ENCODE measurements at places on chromosomes 7 and 10.
A peak's percentile ranks its signal among the peaks of the same experiment; 100 is the strongest.

DNA sequence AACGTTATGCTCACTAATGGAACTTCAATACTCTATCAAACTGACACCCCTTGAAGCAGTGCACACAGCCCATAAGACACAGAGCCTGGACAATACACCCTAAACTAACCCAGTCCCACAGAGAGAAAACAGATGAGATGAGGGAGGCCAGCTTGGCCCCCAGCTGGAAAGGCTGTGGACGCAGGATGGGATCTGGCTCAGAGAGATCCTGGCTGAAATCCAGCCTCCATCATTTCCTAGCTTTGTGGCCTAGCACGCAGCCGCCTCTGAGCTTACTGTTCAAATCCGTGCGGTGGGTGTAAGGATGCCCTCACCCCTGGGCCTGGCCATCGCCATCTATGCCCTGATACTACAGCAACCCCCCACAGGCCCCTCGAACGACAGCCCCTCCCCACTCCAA, 32.7 kb downstream of the SNX8 start:
- DNase-seq = peak; percentile 41

- no peak for DNase-seq
Observed at GRCh38 chr7:30260246-30260768, 24.1 kb upstream of the ZNRF2 start.

DNA sequence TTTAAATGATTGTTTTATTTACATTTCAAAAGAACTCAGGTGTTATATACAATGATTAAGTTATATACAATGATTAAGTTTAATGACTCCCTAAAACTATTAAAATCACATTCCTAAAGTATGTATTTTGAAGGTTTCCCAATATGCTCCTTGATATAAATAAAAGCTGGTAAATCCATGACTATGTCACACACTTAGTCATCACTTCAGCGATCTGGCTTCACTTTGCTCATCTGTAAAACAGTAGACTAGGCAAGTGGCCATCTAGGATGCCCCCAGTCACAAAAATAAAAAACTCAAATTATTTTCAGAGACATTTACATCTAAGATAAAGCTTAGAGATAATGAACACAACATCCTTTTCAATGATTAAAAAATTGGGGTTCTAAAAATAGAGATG, 10.8 kb downstream of the ICA1 start:
- no peak for DNase-seq

- DNase-seq = no peak
Observed at GRCh38 chr7:70372768-70373515, 759.0 kb upstream of the GALNT17 start.

DNA sequence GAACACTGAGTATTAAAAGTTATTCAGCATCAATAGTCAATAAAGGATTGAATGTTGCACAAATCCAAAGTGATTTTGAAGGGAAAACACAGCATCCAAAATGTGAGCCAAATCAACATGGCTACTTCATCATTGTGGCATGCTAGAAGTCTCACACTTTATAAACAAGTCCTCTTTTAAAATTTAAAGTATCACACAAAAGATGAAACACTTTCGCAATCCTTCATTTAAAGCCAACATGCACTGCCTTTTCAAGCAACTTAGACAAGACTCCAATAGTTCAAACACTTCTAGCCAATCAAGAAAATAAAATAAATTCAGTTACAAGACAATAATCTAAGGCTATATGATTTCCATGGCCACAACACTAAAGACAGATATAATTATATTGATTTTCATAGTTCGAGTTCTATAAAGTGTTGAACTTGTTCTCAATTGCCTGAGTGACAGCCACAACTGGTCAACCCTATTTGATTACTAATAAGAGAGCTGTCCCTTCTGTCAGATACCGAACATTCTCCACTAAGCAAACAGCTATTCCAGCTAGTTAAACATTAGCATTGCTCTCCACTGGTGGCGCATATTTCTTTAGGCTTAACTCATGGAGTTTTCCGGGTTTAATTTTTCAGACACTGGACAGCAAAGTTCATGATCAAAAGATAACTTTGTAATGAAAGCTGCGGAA, 8.3 kb downstream of the EBF3 start:
- peak; percentile 71 for DNase-seq

DNA sequence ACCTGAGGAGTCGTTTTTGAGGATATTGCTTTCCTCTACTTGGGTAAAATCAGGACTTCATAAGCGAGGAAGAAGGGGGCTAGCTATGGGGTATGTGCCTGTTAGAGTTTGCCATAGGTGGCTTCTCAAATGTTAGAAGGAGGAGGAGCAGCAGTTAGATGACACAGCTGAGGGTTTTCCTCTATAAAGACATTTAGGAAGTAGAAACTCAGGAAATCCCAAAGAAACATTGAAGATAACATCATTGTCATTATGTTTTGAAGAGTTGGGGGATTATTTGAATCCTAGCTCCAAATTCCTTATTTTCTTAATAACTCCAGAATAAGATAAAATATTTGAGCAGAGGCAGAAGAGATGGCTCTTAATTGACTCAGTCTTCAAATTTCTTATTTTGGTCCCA, 58.9 kb upstream of the CC2D2B start:
- no peak for DNase-seq

- DNase-seq = no peak
Observed at GRCh38 chr10:16581202-16581601, 59.5 kb upstream of the C1QL3 start.

GRCh38 chr7:50274361-50274760, 30.2 kb upstream of the IKZF1 start:
- no peak for DNase-seq

DNA sequence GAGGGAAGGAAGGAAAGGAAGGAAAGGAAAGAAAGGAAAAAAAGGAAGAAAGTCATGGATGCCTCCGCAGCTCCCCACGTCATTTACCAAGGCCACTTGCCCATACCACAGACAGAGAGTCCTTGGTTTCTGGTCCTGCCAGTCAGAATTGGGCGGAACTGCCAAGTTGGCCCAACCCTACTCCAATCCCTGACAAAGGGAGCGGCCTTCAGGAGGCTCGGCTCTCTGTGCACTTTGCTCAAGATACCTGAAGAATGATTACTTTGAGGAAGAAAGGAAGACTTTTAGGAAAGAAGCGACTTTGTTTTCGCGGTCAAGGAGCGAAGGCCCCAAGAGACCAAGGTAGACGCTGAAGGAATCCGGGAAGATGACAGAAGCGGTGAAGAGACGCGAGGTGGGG, 49.1 kb upstream of the FXYD4 start:
- no peak for DNase-seq

DNA sequence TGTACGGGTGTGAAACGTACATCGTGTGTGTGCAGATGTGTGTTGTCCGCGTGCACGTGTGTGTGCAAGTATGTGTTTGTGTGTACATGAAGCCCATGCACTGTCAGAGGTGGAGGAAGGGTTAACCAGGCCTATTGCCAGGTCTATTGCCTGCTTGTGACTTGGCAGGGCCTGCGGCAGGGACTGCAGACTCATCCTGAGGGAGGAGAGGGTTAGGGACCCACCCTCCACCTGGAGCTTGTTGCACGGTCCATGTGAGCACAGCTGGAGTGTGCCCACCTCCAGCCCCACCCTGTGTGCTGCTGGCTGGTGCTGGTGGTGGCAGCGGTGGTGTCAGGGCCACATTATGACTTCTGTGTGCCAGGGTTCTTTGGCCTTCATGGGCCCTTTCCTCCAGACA, 7.1 kb upstream of the AQP1 start:
- no peak for DNase-seq

- no peak for DNase-seq
Observed at GRCh38 chr7:42227936-42228591, 8.9 kb downstream of the GLI3 start.

DNA sequence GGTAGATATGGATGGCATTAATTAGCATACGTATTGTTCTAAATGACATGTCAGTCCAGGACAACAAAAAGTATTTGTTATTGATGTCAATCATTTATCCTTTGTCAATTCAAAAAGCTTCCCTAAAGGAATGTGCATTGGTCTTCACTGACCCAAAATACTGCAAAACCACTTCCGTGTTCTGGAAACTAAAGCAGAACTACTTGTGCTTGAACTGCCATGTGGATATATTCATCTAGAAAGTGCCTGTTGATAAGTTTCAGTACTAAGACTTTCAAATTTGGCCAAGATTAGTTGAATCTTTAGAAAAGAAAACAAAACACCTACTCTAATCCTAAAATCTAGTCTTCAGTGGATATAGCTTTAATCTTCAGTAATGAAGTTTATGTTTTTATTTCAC, 242.1 kb upstream of the PPP1R3A start:
- DNase-seq = no peak

DNA sequence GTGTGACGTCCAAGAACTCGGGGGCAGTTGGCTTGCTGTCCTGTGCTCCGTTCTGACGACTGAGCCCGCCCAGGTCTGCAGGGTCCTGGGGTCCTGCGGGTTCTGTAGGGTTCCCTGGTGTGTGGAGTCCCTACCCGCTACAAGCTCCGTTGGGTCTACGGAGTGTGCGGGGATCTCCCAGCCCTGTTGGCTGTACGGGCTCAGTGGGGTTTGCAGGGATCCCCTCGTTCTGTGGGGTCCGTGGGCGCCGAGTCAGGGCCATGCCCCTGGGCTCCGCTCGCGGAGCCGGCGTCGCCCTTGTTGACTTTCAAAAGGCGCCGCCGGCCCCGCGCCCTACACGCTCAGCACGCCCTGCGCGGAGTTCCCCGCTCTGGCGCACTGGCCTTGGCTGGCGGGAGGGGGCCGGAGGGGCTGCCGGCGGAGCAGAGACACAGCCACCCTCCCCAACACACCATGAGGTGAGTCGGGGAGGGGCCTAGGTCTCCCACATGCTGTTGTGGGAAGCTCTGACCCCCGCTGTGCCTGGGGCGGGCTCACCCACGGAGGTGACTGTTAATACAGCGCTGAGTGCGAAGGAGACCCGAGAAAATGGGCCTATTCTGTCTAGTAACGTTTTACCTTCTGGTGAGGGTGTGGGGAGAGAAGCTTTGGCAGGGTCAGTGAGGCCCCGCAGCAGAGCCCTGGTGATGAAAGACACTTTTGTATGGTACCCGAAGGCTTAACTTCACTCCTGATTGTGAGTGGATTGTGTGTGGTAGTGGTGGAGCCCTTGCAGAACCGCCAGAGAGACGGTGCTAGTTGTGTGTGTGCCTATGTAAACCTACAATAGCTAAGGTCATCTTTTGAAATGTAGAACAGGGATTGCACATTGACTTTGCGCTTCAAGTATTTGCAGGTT, 8.1 kb downstream of the TASOR2 start:
- peak; percentile 18 for DNase-seq

DNA sequence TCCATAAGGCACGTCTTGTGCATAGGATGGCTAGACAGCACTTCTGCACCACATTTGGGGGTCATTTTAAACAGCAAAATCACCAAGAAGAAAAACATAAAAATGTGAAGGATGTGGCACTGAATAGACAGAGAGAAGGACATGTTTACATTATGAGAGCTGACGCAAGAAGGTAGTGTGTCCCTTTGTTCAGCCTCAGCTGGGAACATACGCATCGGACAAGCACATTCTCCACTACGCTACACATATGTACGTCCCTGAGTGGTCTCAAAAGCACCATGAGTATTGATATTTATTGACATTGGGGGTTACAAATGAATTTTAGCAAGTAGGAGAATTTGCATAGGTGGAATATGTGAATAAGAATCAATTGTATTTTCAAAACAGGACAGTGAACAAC, 20.2 kb downstream of the DDC start:
- DNase-seq = no peak

- DNase-seq = no peak
Observed at GRCh38 chr7:22672846-22673680, 53.9 kb upstream of the IL6 start.

DNA sequence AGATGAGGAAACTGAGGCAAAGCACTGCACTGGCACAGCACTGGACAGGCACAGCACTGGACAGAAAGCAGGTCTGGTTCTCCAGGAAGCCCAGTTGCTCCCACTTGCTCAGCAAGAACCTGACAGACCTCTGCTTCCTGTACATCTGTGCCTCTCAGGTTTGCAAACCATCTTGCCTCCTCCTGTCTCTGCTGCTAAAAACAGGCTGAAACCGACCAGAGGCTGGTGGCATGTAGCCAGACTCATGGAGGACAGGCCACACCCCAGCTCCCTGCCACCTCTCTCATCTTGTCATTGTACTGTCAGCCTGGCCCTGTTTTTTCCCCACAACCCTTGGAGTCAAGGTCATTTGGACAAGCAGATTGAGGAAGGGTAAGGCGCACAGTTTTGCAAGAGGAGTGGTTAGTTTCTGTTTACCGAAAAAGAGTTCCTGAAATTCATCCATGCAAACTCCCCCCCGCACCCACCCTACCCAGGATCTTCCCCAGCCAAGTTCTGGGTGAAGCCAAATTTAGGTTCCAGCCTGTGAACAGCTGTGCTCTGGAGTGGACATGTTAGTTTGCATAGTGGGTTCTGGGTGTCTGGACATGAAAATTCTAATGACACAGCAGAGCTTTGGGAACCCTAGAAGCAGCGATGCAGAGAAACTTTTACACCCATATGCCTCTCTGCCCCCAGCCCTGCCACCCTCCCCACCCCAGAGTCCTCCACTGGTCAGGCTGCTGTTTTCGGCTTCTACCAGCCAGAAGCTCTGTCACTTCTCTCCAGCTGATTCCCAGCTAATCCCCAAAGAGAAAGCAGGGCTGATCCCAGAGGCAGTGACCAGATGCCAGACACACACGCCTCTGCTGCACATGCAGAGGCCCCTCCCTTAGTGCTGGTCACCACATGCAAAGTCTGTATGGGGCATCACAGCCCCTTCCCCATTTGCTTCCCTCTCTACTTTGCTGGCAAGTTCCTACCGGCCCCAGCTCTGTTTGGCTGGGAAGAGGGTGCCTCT, 8.5 kb upstream of the C10orf105 start:
- DNase-seq = peak; percentile 49

- no peak for DNase-seq
Observed at GRCh38 chr7:141339603-141340002, 211.6 kb upstream of the AGK start.

- no peak for DNase-seq
Observed at GRCh38 chr7:83732305-83732704, 83.4 kb upstream of the SEMA3E start.

DNA sequence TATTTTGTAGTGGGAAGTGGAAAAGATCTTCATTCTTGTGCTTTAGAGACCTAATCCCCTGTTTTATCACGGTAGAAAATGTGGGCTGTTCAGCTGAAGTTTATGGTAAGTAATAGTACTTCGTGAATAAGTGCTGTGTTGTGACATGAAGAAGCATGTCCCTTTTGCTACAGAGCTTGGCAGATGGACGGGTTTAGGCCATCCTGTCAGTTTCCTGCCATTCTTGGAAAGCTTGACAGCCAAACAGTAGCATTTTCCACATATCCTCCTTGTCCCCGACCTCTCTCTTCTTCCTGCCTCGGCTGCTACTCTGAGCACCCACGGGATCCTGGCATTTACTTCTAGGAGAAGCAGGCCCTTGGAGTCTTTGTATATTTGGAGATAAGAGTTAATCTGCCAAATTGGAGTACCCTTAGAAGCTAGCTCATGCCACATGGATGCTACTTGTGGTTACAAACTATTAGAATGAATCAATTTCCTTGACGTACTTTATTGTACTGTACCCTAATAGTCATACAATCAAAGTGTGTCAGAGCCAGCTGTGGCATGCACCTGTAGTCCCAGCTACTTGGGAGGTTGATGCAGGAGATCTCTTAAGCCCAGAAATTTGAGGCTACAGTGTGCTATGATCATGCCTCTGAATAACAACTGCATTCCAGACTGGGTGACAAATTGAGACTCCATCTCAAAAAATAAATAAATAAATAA, 39.2 kb downstream of the PNLIPRP3 start:
- no peak for DNase-seq
